ENCODE measurements at places on chromosomes 5 and 9.

- DNase-seq, result peak; percentile 72
Observed at GRCh38 chr5:27241564-27242257, 203.3 kb upstream of the CDH9 start.

DNA sequence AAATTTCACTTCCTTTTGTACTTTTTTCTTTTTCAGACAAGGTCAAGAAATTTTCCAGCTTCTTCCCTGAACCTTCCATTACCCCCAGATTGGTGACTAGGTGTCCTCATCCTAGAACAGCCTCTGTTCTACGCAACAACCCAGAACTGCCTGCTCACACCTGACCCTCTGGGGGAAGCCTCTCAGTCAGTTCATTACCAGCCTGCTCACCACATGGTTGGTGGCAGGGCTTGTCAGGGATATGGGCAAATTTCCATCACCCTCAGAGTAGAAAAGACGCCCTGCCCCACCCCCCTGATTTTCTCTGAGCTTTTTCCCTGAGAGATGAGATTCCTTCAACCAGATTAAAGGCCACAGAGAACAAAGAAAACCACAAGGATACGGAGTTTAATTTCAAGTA, 5.3 kb upstream of the CFAP95 start:
- no peak for DNase-seq

GRCh38 chr5:140570058-140570457, 5.4 kb downstream of the SLC35A4 start:
- no peak for DNase-seq

GRCh38 chr9:129557192-129558036, 63.5 kb downstream of the C9orf50 start:
- peak; percentile 93 for DNase-seq

DNA sequence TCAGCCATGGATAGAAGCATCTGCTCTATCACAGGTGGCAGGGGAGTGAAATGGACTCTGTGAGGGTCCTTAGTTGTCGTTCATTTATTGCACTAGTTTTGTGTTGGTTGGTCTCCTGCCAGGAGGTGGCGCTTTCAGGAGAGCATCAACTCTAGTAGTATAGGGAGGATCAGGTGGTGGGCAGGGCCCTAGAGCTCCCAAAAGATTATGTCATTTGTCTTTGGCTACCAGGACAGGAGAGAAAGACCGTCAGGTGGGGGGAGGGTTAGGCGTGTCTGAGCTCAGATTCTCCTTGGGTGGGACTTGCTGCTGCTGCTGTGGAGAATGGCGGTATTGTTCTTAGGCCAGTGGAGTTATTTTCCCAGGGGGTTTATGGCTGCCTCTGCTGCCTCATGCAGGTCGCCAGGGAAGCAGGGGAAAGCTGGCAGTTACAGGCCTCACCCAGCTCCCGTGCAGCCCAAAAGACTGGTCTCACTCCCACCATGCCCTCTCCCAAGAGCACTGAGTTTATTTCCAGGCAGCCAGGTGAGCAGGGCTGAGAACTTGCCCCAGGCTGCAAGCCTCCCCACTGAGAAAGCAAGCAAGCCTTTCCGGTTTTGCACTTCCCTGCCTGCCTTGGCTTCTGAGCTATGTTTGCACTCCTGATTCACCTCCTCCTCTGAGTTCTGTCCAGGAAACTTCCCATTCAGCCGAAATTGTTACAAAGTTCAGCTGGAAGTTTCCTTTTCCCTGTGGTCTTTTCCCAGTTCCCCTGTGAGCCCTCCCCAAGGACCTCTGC, 317.3 kb downstream of the TAF11L14 start:
- no peak for DNase-seq

GRCh38 chr9:88917375-88917774, 73.9 kb upstream of the S1PR3 start:
- no peak for DNase-seq

- no peak for DNase-seq
Observed at GRCh38 chr9:136385015-136385414, 11.5 kb upstream of the CARD9 start.

- DNase-seq, result no peak
Observed at GRCh38 chr5:133323494-133324457, 272.0 kb downstream of the HSPA4 start.

GRCh38 chr5:77117161-77117560, 30.1 kb upstream of the ZBED3 start:
- no peak for DNase-seq

DNA sequence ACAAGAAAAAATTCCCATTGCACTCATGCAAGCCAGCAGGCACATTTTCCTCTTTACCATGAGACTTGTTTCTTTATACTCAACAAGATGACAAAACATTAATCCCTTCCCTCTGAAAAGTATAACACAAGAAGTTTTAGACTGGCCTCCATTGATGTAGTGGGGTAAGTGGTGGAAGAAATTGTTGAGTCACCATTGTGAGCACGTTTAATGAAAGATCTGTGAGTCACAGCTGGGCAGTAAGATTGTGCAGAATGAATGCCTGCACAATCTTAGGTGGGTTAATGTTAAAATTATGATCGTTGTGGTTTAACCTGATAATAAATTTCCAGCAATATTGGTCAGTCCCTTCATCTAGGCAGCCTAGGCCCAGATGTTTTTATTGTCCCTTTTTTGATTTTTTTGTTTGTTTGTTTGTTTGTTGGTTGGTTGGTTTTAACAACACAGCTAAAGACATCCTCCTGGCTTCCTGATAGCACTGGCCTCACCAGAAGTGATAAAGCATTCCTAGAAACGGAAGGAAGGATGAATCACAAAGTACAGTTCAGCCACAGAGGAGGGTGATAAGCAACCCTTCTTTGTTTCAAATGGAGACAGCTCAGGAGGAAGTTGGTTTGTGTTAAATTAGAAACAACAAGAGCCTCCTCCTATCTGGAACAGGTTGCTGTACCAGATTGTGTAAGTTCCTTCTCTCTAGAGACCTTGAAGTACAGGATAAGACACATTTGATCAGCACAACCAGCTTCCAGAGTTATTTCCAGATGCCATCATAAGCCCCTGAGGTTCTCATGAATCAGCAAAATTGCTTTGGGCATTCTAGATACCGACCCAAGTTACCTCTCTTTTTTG, 40.3 kb downstream of the SLC24A2 start:
- no peak for DNase-seq

DNA sequence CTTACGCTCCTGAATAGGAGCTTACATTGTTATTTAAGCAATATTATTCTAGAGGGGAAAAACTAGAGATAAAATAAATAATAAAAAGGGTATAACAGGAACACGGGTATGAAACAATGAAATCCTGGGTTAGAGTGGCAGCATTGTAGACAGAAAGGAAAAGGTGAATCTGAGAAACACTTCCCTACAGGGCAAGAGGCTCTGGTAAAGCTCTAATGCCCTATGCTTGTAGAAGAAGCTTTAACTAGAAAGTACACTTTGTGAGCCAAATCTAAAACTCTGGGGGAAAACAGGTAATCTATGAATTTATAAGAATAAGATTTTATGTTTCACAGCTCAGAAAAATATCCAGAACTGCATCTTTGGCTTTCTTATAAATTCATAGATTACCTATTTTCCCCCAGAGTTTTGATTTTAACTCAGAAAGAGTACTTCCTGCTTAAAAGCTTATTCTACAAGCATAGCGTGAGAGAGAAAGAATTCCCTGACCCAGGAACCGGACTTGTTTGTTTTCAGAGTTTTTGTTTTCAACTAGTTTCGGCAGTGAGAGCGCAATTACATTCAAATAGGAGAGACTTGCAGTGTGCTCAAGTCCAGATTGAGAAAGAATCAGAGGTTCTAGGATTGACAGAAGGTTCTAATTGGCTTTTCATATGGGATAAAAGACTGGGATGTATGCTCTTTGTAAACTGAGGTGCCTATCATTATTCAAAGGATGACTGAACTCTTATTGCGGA, 651.0 kb upstream of the RORB start:
- DNase-seq, result no peak

GRCh38 chr5:179314606-179315355, 30.5 kb downstream of the ADAMTS2 start:
- no peak for DNase-seq

- DNase-seq, result no peak
Observed at GRCh38 chr5:89065919-89066318, 182.9 kb upstream of the MEF2C start.

DNA sequence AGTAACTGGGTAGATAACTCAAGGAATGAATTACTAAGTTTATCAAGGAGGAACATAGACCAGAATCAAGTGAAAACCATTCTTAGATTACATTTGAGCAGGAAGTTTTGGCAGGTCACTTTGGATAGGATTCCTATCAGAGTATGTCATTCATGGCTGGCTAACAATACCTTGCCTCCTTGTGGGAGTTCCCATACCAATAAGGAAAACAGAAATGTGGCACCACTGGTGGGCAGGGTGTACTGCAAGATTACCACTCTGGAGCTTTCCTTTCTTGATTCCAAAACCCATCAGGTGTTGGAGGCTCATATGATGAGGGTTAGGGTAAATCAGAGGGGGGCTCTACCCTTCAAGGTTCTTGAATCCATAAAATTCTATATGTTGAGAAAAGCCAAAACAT, 18.6 kb upstream of the SPATA31D1 start:
- DNase-seq, result no peak

Measured in renal pelvis (tissue), 12 donors.